Body of pancreas (tissue), 4 donors: ENCODE measurements at places on chromosomes 3 and 15. TPM values are rescaled to one million over a fixed set of nuclear protein-coding genes. Genes with fewer than 3 reads are reported as not detected.

ALDH1A3 gene
- 33.9 TPM for total RNA-seq

ROPN1 gene
- not detected for total RNA-seq

DNA sequence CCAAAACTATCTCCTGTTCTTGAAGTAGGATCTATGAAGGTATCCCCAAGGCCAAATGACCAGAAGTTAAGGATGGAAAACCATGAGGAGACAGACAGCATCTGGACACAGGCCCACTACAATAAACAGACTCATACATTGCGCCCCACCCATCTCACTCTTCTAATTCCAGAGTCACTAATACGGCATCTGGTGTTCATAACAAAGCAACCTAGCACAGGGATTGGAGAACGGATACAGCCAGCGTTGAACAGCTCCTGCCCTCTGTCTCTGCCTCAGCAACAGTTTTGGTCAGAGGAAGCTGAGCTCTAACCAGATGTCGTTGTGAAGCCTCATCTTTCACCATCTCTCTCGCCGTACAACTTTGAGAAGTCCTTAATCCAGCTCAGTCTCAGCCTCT lies 44.5 kb upstream of the CCDC80 start:
- no peak for DNase-seq

DNA sequence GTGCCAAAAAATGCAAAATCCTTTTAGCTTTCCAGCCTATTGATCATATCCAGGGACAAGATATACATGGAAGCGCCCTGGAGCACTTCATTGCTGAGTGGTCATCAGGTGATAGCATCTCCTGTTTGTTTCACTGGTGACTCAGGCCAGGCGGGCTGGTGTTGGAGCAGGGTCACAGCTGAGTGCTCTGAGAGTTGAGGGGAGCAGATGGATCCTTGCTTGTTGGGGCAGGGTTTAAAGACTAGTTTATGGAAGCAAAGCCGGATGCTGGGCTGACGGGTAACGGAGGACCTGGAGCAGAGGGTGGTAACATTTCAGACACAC lies 405.0 kb upstream of the TPM1 start:
- DNase-seq = no peak

GRCh38 chr15:73232776-73233175 lies 136.0 kb downstream of the HCN4 start:
- no peak for DNase-seq
